ENCODE measurements at places on chromosomes 4 and X.

- no peak for DNase-seq
These were observed 2.5 kb downstream of the PHOX2B start for GRCh38 chr4:41746025-41746439.

- no peak for DNase-seq
These were observed 471.3 kb downstream of the TECRL start for GRCh38 chr4:63937961-63938360.

- DNase-seq = no peak
These were observed 22.8 kb downstream of the FRAS1 start for GRCh38 chr4:78079726-78080430.

GRCh38 chr4:29970626-29971025 lies 749.5 kb upstream of the PCDH7 start:
- DNase-seq = no peak

- DNase-seq = no peak
These were observed 306.8 kb upstream of the ANXA10 start for GRCh38 chr4:167785523-167785922.

DNA sequence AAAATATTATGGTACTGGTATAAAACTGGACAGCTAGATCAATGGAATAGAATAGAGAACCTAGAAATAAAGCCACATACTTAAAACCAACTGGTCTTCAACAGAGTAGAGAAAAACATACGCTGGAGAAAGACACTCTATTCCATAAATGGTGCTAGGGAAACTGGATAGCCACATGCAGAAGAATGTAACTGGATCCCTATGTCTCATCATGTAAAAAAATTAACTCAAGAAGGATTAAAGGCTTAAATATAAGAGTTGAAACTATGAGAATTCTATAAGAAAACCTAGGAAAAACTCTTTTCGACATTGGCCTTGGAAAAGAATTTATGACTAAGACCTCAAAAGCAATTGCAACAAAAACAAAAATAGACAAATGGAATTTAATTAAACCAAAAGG lies 114.6 kb downstream of the PCDH18 start:
- no peak for DNase-seq

DNA sequence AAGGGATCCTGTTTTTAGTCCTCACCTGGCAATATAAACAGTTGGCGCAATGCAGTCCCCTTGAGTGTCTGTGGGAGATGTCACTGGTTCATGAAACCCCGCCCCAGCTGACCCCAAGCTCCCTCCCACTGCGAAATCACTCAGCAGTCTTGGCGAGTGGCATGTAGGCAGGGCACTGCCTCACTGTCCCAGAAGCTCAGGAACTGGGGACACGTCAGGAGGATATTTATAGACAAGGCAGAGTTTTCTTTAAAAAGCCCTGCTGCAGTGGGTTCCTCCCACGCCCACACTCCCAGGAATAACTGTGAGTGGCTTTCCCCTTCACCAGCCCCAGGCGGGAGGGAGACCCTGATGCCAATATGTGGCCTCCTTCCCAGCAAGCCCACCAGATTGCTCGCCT lies 44.3 kb upstream of the PPP2R2C start:
- DNase-seq = no peak

- DNase-seq = no peak
These were observed 282.7 kb downstream of the PTTG2 start for GRCh38 chr4:38242822-38243387.

DNA sequence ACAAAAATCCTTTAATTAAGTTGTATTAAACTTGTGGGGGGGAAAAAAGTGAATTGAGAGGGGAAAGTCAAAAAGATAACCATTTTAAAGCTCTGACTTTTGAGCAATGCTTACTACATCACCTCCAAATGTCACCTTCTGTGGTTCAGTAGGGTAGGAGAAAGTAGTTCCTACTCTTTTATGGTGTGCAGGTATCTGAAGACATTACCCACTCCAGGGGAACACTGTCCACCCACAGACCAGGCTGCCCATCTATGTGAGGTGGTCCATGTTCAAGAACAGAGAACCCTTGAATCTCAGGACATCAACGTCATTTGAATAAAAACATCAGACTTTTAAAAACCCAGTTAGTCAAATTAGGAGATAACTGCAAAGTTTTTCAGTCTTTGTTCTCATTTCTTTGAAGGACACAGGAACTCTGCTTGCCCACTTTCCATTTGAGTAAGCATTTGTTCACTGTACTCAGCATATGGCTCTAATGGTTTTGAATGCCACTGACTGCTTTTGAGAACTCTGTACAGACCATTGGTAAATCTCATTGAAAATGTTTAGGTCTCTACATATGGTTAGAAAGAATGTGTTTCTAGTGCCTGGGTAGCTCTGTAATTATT lies 18.4 kb downstream of the NMU start:
- no peak for DNase-seq

- DNase-seq = no peak
These were observed at the start of the genes GLA and HNRNPH2 for GRCh38 chrX:101407748-101408531. TSS of gene GLA (minus strand) at chrX:101407925. CDS start at chrX:101407903, 22 bp downstream. TSS of gene HNRNPH2 (plus strand) at chrX:101408222. CDS start at chrX:101411989, 3,767 bp downstream.

GRCh38 chr4:93183576-93183975 lies 645.0 kb upstream of the ATOH1 start:
- DNase-seq = no peak

- DNase-seq = no peak
These were observed 2.1 kb upstream of the LEF1 start for GRCh38 chr4:108170631-108171338.

- no peak for DNase-seq
These were observed 29.4 kb downstream of the SNX25 start for GRCh38 chr4:185238750-185239149.

DNA sequence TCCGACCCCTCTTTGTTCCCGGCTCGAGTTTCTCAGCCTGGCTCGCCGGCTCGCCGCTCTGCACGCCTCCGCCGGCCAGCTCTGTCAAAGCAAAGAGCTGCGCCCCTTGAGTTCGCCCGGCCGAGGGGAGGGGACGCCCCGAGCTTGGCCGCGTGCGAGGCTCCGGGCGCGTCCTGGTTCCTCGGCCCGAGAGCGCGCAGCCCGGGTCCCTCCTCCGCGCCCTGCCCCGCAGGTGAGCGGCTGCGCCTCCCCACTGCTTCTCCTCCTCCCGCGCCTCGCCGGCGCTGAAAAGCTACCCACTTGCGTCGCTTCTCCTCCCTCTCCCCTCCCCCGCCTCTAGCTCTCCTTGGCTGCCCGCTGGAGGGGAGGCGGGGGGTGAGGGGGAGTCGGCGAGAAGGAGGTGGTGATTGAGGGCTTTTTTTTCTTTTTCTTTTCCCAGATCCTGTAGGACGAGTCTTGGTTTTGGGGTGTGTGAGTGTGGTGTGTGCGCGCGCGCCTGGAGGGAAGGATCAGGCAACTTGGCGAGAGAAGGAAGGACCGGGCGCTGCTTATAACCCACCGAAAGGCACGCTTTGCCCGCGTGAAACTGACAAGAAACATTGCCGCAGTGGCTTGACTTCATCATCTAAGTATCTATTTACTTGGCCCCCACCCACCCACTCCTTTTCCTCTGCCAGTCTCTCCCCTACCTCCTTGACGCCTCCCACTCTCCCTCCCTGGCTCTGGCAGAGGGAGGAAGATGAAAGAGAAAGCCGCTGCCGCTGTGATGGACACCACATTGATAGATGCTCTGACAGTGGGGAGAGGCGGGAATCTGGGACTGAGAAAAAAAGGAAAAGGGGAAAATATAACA lies at the start of gene LEF1:
Gene LEF1 (minus strand): TSS at position 262 of the 853 bp plus-strand sequence. CDS start 1,165 bp downstream, outside the sequence.
- DNase-seq = no peak

GRCh38 chrX:34546366-34546765 lies 110.7 kb downstream of the TMEM47 start:
- DNase-seq = no peak

DNA sequence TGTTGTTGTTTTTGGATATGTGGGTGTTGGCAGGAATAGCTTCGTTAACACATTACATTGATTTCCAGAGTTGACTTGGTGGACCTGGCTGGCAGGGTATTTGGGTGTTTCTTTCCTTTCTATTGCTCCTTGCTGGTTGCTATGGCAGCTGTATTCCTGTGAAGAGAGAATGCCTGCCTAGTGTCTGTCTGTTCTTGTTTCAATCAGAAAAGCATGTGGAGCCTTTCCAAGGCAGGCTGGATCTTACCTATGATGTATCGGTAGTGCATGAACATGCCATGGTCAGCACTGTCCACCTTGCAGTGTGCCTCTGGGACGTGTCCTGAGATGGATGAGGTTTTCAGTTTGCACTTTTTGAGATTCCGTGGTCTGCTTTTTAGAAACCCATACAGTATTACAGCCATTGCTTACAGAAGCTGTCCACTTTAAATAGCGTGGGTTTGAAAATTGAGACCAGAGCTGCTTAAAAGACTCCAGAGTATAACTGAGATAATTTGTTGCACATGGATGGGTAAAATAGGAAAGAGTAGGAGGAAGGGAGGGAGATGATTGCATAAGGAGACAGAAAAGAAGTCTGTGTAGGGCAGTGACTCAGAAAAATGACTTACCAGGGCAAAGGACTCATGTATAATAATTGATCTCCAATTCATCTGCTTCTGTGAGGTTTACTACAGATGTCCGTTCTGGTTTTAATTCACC lies 20.0 kb upstream of the AADAT start:
- DNase-seq = no peak

DNA sequence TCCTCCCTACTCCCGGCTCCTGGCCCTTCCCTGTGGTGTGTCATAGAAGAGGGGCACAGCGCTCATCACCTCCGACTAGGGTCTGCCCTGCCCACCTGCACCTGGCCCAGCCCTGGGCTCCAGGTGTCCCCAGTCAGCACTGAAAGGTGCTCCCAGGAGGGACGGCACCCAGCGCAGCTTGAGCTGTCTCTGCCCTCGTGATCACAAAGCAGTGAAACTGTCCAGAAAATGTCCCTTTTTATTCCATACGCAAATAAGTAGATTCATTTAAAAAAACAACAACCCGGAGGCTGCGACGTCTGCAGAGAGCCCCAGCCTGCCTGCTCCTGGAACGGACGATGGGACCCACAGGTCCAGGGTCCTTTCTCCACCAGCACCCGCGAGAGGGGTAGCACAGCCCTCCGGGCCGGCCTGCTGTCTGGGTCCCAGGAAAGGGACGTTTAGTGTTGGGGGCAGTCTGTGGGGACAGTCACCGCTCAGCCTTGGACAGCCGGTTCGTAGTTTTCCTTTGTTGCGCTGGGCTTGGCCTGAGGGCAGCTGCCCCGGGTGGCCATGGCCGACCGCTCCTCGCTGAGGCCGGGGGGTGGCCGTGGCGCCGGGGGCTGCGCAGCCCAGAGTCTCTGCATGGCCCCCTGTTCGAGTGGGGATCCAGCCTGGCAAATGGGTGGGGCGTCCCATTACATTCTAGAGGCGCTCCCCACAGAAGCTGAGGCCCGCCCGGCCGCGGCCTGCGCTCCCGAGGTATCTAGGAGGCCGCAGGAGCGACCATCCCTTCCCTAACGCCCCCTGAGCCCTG lies 4.6 kb downstream of the HMX1 start:
- no peak for DNase-seq

DNA sequence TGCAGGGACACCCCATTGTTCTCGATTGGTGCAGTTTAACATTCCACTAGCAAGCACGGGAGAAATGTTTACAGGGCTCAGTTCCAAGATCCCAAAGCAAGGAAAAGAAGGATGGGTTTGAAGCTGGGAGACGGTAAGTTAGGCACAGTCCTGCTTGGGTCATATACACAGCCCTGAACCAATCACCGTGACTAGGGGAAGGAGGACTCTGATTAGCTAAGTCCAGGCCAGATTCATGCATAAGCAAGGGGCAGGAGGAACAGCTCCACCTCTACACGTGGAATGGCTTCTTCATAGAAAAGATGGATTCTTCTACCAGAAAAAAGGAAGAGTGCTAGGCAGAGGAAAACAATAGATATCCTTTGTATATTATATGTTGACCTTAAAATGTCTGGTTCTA lies 11.0 kb upstream of the EXOC1L start:
- DNase-seq = no peak

DNA sequence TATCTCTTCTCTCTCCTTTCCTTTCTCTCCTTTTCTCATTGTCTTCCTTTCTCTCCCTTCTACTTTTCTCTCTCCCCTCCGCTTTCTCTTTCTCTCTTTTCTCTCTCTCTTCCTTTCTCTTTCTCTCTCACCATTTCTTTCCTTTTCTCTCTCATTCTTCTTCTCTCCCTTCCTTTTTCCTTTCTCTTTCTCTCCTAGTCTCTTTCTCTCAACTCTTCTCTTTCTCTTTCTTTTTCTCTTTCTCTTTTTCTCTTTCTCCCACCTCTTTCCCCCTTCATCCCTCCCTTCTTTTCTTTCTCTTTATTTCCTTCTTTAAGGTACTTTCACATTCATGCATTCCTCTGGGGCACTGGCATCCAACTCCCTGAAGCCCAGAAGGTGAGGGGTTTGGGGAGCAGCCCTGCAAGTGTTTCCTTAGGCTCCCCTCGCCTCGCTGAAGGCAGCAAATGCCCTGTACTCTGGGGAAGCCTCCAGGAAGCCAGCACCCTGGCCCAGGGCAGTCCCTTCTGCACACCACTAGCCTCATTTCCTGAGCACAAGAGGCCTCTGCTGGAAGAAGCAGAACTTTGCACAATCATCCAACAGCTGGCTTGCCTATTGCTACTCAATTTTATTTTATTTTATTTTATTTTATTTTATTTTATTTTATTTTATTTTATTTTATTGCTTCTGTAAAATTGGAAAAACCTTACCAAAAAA lies 124.2 kb downstream of the NFKB1 start:
- no peak for DNase-seq

DNA sequence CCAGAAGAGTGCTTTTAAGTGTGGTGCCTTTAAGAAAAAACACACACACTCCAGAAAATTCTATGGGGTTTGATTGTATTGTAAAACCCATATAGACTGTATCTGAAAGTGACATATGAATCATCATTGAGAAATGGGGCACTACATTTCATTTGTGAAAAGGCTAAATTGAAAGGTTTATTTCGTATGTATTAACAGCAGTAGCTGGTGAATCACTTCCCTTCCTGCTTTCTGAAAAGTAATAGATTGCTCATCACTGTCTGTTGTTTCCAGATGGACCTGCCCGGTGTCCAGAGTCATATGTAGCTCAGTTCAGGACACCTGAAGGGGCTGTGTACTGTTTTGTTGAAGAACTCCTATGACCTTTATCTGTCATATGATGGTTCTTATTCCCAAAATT lies 28.1 kb upstream of the HPRT1 start:
- no peak for DNase-seq

GRCh38 chrX:148270499-148270898 lies 229.9 kb upstream of the AFF2 start:
- DNase-seq = no peak

DNA sequence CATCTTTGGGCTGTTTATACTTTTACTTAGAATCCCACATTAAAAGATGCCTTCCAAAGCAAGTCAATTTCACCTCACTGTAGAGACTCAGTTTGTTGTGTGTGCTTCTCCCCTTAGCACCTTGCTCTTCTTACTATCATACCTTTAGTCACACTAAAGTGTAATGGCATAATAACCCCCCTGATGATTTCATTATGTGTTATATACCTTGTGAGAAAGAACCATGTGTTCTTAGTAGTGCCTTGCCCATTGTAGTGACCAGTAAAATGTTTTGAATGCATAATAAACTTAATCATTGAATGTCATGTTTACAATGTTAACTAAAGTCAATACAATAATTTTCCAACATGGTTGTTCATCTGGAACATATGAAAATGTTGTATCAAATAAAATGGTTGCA lies 1621.9 kb downstream of the PCDH7 start:
- DNase-seq = no peak
